ENCODE measurements at places on chromosomes 6 and 20. TPM values are rescaled to one million over a fixed set of nuclear protein-coding genes. Genes with fewer than 3 reads are reported as not detected.

- DNase-seq, result no peak
Measured at GRCh38 chr6:135423649-135424128, 73.9 kb downstream of the AHI1 start.

- no peak for DNase-seq
Measured at GRCh38 chr6:150413781-150414281, 45.0 kb downstream of the IYD start.

- DNase-seq, result no peak
Measured at GRCh38 chr6:86978251-86978650, 40.9 kb downstream of the HTR1E start.

DNA sequence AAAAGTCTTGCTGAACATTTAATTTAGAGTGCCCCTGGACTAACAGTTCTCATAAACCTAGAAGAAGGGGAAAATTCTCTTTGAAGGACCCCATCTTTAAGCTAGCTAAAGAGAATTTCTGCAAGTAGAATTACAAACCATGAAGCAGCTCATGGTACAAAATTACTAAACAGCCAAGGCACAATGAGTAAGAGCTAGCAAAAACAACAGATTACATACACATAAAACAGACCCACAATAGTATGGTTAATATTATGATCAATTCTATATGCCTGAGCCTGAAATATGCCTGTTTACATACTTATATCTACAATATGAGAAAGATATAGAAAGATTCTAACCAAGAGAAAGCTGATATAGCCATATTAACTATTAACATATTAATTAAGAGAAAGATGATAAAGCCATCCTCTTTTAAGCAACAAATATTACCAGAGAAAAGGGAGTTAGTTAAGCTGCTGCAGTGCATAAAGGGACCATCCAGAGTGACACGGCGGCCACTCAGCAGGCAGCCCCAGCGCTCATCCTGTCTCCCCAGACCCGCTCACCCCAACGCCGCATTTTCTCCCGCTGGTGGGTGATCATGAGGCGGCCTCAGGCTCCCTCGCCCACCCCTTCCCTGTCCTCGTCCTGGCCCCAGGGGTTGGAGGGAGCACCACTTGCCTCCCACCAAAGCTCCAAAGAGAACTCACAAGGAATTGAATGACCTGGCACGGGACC, 98.4 kb upstream of the CARMIL1 start:
- DNase-seq, result no peak

- peak; percentile 9 for DNase-seq
Measured at GRCh38 chr6:53623497-53623896, 42.1 kb downstream of the KLHL31 start.

- no peak for DNase-seq
Measured at GRCh38 chr20:21047981-21048380, 58.2 kb downstream of the LINC00237 start.

DNA sequence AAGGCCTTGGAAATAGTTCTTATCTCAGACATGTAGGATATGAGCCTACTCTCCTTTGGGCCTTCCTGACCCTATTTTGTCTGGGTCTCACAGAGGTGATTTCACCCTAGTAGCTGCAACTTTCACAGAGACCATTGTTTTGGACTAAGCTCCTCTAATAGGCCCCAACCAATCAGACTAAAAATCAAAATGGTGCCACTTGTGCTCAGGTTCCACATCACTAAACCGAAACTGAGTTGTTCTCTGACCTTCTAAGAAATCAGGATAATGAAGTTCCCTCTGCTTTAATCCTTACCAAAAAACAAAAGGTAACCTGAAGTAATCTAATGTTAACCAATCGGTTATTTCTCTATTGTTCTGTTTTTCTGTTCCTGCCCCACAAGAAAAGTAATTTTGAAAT, 143.6 kb downstream of the CD24 start:
- DNase-seq, result no peak

GRCh38 chr20:59346061-59346460, 45.6 kb downstream of the EDN3 start:
- DNase-seq, result no peak

- no peak for DNase-seq
Measured at GRCh38 chr6:39312912-39313525, 1.2 kb downstream of the KCNK17 start.

GRCh38 chr20:3686867-3687321, 5.1 kb upstream of the ADAM33 start:
- peak; percentile 76 for DNase-seq

DNA sequence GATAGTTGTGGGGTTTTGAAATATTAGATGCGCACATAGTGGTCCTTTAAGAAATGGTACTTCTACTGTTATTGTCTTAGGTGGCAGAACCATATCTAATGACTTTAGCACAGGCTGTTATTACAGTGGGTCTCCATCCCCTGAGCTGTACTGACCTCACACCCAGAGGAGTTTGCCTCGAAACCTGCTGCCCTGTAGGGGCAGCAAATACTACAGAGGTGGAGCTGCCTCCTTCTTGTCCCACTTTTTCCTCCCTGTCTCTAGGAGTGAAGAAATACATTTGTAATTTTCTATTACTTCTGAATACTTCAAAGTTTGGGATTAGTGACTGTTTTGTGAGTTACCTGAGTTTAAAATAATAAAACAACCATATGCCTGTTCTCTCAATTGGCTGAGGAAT, 8.2 kb downstream of the TRIM31 start:
- DNase-seq, result no peak

Gene UNC5CL
- 7.6 TPM for total RNA-seq

Gene FOXO3
- total RNA-seq, result 146 TPM

Gene TAGAP
- total RNA-seq, result 5.2 TPM

Gene TNFRSF6B
- 52.6 TPM for total RNA-seq

All from tibial nerve (tissue), 4 donors.